AG10803 (cell line): ENCODE measurements at places on chromosomes 6 and 20.
A peak's percentile ranks its signal among the peaks of the same experiment; 100 is the strongest.

GRCh38 chr6:111759836-111760785 lies 113.1 kb downstream of the FYN start:
- peak; percentile 91 for DNase-seq

- peak; percentile 81 for DNase-seq
Observed at GRCh38 chr6:168031411-168031971, 34.0 kb downstream of the KIF25 start.

DNA sequence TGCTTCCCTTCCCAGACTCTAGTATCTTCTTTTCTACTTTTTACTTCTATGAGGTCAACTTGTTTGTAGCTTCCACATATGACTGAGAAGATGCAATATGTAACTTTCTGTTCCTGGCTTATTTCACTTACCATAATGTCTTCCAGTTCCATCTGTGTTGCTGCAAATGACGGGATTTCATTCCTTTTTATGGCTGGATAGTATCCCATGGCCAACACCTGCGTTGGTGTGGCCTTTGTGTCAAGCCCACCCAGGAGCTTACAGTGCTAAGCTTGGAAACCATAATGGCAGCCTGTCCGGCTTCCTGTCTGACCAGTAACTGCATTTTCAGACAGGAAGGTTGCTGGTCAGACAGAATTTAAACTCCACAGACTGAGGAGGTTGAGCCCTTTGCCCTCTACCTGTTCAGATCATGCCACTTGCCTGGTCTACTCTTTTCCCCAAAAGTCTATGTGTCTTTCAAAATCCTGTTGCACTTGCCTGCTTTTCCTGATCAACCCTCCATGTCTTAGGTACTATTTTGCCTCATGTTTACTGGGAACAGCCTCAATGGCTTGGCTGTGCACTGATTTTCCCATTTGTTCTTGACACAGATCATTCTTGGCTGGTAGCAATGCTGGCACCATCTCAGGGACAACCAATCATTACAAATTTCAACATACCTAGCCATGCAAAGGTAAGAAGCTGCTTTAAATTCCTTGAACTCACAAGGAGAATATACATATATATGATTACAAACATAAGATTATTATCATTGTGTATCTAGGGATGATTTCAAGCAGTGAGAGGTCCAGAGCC lies 114.3 kb upstream of the PLEKHG1 start:
- no peak for DNase-seq

- DNase-seq, result no peak
Observed at GRCh38 chr6:125237764-125238163, 64.0 kb downstream of the HDDC2 start.

DNA sequence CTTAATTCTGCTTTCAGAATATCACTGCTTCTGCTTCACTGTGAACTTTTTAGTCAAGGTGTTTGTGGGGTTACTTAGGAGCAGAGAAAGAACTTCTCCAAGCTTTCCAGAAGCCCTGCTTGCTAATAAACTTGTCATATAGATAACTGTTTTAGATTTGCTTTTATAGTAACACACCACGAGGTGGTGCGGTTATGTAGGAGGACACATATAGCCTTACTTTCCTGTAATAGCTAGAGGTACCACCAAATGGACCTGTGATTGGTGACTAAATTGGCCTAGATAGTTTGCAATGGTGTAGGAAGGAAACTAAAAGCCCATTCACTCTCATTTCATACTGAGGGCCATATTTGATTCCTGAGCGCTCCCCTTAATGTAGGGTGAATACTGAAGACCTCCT lies 52.3 kb upstream of the BCLAF1 start:
- no peak for DNase-seq

DNA sequence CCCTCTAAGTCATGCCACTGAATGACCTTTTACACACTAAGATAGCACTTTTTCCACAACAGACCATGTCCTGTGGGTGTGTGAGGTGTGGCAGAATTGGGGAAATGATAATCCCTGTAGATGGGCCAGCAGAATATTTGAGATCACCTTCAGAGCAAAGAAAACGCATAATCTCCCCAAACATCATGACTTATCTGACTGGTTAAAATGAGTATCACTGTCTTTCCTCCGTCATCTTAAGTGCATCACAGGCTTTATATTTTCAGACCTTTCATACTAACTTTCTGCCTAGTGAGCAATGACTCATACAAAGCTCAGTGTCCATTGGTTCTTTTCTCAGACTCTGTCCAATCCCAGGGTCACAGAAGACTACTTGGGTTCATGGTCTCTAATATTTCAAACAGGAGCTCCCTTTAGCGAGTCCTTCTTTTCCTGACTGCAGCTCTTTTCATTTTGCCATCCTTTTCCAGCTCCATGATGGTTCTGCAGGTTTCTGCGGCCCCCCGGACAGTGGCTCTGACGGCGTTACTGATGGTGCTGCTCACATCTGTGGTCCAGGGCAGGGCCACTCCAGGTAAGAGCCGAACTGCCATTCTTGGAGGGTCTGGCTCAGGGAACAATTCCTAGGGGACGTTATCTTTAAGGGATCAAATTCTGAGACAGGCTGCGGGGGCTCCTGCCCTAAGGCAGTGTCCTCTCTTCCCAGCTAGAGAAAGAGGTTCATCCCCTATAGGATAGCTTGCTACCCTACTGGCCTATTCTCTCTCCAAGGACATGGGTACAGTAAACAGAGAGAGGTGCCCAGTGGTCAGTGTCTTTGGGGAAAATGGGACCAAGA lies at the start of gene HLA-DPB1:
Gene HLA-DPB1 (plus strand): TSS at position 423 of the 838 bp plus-strand sequence. CDS start 52 bp downstream, at position 475.
- peak; percentile 48 for DNase-seq

DNA sequence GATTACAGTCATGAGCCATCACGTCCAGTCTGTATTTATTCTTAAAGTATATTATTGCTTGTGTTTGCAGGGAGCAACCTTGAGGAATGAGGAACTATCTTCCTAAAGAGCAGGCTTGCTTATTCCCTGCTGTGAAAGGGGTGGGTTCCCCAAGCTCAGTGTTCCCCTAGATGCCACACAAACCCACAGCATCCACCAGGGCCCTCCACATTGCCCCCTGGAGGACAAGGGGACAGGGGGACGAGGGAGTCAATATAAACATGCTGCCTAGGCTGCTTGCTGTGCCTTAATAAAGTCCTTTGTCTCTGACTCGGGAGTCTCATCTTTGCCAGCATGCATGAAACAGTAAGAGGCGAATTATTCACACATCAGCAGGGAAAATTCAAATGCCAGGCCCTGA lies 8.0 kb upstream of the IDH3B start:
- DNase-seq, result no peak

GRCh38 chr6:22975079-22975478 lies 405.7 kb downstream of the HDGFL1 start:
- no peak for DNase-seq

GRCh38 chr6:12283904-12284303 lies 6.3 kb upstream of the EDN1 start:
- DNase-seq, result no peak

- DNase-seq, result no peak
Observed at GRCh38 chr6:29447670-29448069, 8.6 kb downstream of the OR10C1 start.

- DNase-seq, result no peak
Observed at GRCh38 chr20:21712443-21713059, 7.1 kb downstream of the PAX1 start.

- DNase-seq, result no peak
Observed at GRCh38 chr20:5663396-5663795, 86.8 kb upstream of the SHLD1 start.

DNA sequence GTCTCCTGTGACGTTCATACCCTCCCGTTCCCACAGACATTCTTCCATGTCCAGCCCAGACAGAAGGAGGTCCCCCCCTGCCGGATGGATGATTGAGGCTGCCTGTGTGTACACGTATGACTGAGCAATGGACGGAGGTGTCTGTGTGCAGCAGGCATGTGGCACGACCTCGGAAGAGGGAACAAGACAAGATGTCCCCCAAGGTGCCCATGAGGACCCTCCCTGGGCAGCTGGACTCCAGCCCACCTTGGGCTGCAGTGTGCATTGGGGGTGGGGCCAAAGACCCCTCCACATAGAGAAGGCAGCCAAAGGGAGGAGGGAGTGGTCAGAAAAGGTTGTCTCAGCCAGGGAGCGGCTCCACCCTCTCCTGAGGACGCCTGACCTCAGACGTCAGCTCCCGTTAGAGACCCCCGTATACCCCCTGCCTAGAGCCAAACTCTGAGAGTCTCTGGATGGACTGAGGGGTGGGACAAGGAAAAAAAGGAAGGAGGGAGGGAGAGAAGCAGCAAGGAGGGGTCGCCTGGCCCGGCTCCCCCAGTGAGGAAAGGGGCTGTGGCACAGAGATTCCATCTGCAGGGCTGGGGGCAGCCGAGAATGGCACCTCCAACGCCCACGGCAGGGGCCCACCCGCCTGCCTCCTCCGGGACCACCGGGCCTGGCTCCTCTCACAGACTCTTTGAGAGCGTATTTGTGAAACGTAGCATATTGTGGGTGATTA lies 92.9 kb upstream of the BHLHE23 start:
- DNase-seq, result no peak

DNA sequence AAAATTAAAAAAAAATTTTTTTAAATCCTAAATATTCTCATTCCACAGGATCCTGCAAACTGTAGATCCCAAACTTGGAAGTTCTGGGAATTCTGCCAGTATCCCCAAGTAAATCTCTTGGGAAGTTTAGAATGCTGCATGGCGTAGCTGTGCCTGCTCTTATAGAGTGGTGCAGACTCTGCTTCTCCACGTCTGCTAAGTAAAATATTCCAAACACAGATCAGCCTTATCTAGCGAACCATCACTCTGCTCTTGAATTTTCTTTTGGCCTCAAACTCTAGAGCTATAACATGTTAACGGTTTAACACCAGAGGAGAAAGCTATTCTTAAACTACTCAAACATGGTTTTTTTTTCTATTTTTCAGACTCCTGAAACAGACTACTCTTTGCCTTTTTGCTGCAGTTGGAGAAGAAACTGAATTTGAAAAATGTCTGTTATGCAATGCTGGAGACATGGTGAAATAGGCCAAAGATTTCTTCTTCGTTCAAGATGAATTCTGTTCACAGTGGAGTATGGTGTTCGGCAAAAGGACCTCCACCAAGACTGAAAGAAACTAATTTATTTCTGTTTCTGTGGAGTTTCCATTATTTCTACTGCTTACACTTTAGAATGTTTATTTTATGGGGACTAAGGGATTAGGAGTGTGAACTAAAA lies 138.5 kb upstream of the AKAP12 start:
- DNase-seq, result peak; percentile 9

- no peak for DNase-seq
Observed at GRCh38 chr20:33000802-33001466, 3.3 kb downstream of the SUN5 start.

DNA sequence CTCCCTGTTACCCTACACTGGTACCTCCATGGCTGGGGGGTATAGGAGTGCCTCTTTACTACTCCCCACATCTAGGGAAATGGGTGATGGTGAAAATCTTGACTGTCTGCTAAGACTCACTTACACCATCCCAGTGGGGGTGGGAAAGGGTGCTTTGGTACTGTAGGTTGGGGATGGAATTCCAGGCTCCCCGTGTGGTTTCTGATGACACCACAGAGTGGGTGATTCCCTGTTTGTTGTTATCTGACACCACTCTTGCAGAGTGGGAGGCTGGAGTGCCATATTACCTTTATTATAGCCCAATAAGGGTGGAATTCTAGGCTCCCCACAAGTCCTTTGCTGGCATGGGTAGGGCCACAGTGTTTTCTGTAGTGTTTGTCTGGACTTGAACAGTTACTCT lies 264.6 kb upstream of the MAN1A1 start:
- no peak for DNase-seq

DNA sequence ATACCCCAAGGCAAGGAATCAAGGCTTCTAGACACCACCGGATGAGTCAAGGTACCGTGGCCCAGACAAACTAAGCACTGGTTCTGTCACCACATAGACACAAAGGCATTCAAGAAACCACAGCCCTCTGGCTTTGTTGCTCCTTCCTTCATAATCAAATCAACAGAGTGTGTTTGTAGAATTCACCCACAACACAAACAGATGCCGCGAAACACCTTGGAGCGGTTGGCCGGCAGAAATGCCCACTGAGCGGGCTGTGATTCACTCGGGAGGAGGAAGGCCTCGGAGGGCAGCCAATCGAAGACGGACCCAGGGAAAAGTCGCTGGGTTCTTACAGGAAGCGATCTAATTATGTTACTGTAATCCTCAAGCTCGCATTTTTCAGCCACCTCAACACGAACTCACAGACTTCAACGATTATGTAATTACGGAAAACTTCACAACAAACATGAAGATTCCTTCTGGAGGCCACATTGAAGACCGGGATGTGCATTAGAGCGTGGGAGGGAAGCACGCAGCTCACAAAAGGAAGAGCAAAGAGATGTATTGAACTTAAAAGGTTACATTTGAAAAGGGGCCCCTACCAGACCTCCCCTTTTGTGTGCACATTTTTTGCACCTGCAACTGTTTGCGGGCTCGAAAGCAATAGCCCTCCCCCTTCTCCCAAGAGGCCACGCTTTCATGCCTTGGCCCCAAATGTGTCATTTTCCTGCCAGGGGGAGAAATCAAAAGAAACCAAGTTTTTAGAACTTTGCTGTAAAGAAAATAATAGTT lies 184.7 kb upstream of the PREP start:
- DNase-seq, result peak; percentile 97
